ENCODE measurements at places on chromosomes 6 and 20. TPM values are rescaled to one million over a fixed set of nuclear protein-coding genes. Genes with fewer than 3 reads are reported as not detected.
A peak's percentile ranks its signal among the peaks of the same experiment; 100 is the strongest.

DNA sequence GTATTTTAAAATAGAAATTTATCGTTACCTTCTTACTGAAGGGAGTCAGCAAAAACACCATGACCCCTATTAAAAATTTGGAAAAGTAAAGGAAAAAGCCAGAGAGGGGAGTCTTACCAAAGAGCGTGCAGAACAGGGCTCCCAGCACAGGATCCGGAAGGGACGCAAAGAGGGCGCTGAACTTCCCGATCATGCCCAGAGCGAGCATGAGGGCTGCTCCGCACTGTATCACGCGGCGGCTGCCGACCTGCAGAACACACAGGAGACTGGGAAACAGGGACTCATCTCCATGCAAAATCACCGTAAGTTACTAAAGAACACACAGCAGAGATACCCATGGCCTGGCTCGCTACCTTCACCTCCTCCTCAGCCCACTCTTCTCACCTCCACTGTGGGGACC is 138.6 kb downstream of the SLC23A2 start:
- peak; percentile 42 for DNase-seq

The SRF gene
- total RNA-seq = 6.7 TPM

DNA sequence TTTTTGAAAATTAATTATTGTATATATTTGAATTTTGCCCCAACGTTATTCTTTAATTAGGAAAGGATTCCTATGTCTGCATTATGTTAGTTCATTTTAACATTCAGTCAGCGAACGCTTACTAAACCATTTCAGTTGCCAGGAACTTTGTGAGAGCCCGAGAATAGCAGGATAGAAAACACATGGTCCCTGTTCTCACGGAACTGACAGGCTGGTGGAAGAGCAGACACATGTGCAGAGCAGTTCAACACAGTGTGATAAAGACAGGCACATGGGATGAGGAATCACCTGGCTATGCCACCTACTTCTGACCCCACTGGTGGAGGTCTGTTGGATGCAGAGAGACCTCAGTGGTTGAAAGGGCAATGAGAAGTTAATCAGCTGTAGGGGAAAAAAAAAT is 367.2 kb downstream of the EPM2A start:
- DNase-seq = no peak

GRCh38 chr6:51569594-51569993 is 517.8 kb downstream of the PKHD1 start:
- DNase-seq = no peak

Measured in left lobe of liver (tissue), 2 donors.